ENCODE measurements at places on chromosomes 1 and 21. TPM values are rescaled to one million over a fixed set of nuclear protein-coding genes. Genes with fewer than 3 reads are reported as not detected.

DNA sequence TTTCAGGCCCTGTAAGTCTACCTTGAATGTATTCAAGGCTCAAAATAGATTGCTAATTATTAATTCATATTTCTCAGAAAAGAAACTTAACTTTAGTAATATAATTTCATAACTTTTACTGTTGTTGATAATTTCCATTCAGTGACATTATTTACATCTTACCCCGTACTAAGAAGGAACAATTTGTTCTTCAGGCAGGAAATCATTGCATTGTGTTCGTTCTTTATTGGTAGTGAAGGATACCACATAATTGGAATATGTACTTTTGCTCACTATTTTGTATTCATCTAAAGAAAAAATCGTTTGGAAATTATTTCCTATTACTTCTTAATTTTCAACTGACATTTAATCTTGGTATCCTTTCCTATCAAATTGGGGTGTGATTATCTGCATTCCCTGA is 39.4 kb downstream of the CTTNBP2NL start:
- DNase-seq = no peak

The REN gene
- total RNA-seq = not detected

DNA sequence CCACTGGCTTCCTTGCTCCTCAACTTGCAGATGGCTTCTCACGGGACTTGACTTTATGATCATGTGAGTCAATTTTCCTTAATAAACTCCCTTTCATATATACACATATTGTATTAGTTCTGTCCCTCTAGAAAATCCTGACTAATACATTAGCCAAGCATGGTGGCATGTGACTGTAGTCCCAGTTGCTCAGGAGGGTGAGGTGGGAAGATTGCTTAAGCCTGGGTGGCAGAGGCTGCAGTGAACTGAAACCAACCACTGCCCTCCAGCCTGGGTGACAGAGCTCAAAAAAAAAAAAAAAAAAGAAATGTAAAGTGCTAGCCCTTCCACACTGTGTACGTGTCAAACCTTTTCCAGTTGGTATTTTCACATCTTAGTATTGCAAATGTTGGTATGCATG is 857.0 kb downstream of the LTN1 start:
- DNase-seq = no peak

DNA sequence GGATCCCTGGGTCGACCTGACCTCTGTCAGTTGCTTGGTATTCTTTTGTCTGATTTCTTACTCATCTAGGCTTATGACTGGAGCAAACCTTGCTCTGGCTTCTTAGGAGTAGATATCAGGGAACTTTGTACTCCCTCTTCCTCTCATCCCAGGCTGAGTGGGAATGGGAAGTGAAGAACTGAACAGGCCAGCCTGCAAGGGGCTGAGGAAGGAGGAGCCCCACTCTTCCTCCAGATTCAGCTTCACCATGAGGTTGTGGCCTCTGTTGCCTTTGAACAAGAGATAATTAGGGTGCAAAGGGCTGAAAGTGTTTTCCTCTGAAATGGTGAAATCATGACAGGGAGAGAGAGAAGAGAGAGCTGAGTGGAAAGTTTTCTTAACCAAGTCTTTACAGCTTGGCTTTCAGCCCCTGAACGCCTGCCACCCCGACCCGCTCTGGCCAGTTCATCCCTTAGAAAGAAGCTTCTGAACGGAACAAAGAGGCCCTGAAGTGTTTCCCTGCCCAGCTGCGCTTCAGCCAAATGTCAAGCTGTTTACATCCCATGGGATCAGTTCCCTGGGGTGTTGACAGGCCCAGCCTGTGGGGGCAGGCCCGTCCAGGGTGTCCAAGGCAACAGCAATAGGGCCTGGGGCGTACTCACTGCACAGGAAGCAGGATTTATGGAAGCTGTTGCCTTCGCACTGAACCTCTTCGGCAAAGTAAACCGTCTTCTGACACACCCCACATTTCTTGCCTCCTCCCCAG is 11.2 kb downstream of the CSRP1 start:
- peak; percentile 82 for DNase-seq

GRCh38 chr1:33005117-33005837 is 31.4 kb downstream of the AK2 start:
- no peak for DNase-seq
